ENCODE measurements at places on chromosomes 4 and X. TPM values are rescaled to one million over a fixed set of nuclear protein-coding genes. Genes with fewer than 3 reads are reported as not detected.

NWD2 gene
- total RNA-seq: not detected

ADH5 gene
- total RNA-seq: 293 TPM

DGKQ gene
- 14.2 TPM for total RNA-seq

CXCL3 gene
- total RNA-seq: 18.5 TPM

RNF128 gene
- 5.7 TPM for total RNA-seq
